ENCODE measurements at places on chromosomes 2 and 18.

- DNase-seq = no peak
Measured at GRCh38 chr2:233107831-233108300, 47.7 kb downstream of the INPP5D start.

GRCh38 chr18:35474884-35475283 lies 22.9 kb downstream of the INO80C start:
- DNase-seq = no peak

- no peak for DNase-seq
Measured at GRCh38 chr18:66582211-66582610, 21.7 kb downstream of the CDH19 start.

- no peak for DNase-seq
Measured at GRCh38 chr2:105309147-105309545, 20.4 kb downstream of the TGFBRAP1 start.

GRCh38 chr2:202750763-202751427 lies 116.1 kb downstream of the FAM117B start:
- DNase-seq = no peak

All from stimulated activated naive CD4-positive, alpha-beta T cell treated with Interleukin-2 at 50 U/mL for 16 hours (primary cell).